ENCODE measurements at places on chromosomes 2 and 18.

DNA sequence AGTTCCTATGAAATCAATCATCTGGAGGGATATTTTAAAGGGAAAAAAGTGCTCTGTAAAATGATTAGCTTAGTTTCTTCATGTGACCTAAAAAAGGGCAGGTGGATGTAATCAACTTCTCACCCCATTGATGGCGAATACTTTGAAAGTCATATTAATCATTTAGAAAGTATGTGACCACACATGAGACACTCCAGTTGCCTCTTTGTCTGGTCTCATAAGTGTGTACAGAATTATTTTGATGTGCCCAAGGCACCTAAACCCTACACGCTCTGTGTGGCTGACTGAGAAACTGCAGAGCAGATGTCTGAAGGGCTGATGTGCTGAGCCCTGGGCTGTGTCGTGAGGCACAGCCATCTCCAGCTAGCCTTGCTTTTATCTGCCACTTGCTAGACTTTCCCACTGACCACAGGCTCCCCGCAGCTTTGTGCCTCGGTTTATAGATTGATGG is 26.9 kb downstream of the SGPP2 start:
- no peak for DNase-seq

- no peak for DNase-seq
These were observed 137.4 kb downstream of the IKZF2 start for GRCh38 chr2:213013979-213014378.

DNA sequence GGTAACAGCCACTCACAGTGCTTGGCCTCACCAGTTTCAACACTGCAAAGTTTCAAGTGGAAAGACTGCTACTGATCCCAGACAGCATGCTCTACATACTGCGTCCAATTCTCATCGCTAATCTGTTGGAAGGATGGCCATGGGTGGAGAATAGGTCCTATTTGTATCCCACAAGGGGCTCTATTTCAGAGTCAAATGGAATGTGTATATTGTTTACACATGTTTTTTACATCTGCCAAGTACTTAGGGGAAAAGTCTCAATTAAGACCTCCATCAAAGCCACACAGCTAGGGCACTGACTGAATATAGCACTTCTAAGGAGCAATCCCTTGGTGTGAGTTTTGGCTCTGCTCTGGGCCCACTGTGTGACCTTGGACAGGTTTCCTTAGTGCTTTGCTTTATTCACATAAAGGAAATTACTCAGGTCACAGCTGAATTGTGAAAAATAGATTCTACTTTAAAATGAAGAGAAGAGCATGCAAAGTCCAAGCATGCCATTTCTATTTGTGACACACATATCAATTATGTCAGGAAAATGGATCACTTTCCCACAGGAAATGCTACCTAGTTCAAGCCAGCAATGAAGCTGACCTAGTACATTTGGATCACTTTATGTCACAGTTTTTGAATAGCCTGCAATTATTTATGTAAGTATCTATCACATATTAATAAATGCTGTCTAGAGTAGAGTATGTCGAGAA is 112.9 kb upstream of the STK17B start:
- DNase-seq: no peak

- no peak for DNase-seq
These were observed 335.6 kb downstream of the EIPR1 start for GRCh38 chr2:3041841-3042600.

DNA sequence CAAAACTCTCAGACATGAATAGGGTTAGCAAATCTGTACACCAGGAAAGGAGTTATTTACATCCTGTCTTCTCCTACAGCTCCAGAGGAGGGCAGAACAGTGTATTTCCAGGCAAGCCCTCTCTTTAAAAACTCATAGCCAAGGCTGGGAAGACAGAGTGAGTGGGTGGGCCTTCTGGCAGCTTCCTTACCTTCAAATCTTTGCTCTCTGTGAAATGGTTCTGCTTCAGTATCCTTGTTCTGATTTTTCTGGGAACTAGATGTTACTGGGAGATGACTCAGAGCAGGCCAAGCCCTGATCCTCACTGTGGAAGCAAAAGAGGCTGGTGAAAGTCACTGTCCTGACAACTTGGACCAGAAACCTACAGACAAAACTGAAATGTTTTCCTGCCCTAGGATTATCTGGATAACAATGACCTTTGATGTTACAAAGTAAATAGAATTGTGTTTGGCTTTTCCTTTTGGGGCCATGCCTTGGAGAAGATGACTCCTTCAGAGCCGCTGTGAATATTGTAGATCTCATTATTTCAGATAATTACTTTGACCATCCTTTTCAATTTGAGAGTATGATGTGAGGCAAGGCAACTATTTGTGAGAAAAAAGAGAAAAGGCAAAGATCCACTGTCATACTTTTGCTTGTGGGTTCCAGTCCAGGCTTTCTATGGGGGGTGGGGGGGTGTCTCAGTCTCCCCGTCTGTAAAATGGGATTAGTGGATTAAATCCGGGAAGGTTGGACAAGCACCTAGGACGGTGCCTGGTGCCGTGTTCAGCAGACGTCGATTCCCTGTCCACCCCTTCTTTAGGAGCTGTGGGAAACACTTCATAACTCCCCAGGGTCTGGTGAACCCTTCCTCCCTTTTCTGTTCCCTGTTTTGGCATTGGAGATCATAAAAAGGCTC is 644 bp upstream of the QPCT start:
- no peak for DNase-seq

DNA sequence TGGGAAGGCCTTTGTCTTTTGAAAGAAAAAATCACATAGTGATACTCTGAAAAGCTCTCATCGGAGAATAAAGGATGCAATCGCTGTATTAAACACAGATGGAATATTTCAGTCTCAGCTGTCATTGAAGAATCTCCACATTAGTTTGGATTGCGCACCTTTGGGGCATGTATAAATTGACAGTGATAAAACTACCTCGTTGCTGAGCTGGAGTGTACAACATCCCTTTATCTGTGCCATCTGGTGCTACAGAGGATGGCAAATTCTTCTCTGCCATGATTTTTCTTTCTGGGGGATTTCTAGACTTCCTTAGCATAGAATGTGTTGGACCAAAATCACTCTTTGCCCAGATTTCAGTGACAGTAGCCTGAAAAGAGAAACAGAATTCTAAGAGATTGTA is 185.3 kb downstream of the PARD3B start:
- DNase-seq: no peak

DNA sequence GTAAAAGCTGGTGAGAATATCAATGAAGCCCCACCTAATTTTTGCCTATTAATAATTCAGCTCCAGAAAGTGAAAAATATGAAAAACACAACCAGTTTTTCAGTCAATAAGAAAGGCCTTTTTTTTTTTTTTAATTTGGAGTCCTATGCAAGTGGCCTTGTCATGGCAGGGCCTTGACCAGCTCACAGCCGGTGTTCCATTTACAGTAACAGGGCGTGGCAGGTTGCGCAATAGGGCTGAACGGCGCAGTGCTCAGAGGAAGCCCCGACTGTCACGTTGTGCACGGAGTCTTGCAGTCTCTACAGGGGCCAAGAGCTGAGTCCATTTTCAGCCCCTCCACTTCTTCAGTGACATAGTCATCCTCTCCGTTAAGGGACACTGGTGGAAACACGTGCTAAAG is 184.1 kb upstream of the FN1 start:
- DNase-seq: no peak

DNA sequence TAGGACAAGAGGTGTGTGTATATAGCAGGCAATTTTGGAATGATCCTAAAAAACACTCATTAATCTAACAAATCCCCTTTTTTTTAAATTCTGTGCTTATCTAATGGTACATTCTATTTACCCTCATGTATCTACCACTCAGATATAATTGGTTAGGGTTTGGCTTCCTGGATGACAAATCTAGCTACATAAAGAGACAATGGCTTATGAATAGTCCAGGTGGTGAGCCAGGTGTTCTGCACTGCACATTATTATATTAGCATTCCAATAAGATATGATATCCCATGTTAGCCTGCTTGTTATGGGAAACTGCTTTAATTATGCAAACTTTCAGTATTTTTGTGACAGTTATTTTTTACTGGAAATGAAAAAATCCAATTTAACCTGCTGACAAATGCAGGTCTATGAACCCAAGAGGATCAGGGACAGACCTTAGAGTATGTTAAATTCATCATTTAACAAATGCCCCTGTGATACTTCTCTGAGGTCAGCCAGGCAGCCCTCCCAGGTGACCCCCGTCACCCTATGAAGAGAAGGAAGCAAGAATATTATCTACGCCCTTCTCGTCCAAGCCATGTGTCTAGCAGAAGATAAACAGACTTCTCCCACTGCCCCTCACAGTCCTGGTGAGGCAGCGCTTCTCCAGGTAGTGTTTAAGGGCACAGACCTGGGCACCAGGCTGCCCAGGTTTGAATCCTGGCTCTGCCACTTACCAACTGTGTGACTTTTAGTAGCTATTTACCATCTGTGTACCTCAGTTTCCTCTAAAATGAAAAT is 83.0 kb downstream of the ADD2 start:
- DNase-seq: no peak

GRCh38 chr2:119389615-119390306 is 23.0 kb downstream of the DBI start:
- DNase-seq: no peak

- DNase-seq: no peak
These were observed 36.5 kb upstream of the CCDC93 start for GRCh38 chr2:118050386-118050785.

- no peak for DNase-seq
These were observed 271.5 kb downstream of the AGAP1 start for GRCh38 chr2:235765181-235765820.

- DNase-seq: no peak
These were observed 359.9 kb upstream of the FANCL start for GRCh38 chr2:58601017-58601416.

DNA sequence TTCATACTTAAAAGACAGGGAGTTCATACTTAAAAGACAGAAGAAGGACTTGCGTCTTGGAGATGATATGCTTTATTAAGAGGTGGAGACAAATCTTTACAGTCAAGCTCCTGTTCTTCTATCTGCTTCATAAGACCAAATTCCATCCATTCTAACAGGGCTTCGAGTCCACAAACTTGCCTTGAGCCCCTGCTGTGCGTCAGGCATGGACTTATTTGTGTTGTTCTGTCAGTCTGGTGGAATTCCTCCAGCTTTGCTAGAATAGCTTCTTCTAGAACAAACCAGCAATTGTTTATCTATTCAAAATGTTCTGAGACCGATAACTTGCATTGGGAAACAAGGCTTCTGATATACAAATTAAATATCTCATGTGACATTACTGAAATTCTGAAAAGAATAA is 73.9 kb upstream of the SOX11 start:
- DNase-seq: no peak

DNA sequence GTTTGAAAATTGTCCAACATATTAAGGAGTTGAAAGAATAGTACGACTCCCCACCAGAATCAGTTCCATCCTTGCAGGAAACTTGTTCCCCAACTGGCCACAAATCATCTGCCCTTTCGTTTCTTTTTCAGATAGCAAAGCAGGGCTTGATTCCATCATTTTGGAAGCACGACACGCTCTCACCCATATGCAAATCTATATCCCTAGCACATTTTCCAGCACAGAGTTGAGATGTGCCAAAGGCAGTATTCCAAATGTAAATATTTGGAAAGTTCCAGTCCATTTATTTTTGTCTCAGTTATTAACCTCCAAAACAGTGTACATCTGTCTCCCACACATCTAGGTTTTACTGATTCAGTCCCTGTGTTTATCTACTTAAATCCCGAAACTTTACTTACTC is 128.8 kb upstream of the BCL2L11 start:
- DNase-seq: no peak

DNA sequence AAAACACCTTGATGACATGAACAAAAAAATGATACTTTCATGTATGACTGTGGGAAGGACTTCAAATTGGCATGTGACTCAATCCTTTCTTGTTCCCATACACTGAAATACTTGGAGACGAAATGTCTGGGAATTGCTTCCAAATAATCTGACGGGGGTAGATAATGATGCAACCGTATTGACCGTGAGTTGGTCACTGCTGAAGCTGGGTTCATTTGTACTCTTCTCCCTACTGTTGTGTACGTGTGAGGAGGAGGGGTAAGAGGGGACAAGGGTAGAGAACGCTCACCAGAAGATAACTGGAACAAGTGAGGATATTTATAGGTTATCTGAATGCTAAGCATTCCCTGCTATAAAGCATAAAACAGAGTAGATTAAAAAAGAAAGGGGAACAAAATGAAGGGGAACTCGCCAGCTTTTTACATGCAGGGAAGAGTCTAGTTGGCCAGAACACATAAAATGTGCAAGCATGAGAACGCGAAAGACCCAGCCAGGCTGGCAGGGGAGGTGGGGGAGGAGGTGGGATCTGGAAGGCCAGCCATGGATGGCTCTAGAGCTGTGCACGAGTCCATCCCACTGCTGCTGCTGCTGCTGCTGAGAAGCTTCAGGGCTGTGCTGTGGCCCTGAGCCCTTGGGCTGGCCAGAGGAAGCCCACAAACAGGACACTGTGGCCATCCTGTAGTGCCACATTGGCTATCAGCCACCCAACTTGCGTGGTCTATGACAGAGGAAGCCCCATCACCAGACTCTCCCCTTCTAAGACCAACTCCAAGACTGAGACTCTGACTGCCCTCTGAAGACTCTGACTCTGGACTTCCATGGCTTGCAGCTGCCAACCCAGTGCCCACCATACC is 15.2 kb upstream of the CETN1 start:
- DNase-seq: no peak

DNA sequence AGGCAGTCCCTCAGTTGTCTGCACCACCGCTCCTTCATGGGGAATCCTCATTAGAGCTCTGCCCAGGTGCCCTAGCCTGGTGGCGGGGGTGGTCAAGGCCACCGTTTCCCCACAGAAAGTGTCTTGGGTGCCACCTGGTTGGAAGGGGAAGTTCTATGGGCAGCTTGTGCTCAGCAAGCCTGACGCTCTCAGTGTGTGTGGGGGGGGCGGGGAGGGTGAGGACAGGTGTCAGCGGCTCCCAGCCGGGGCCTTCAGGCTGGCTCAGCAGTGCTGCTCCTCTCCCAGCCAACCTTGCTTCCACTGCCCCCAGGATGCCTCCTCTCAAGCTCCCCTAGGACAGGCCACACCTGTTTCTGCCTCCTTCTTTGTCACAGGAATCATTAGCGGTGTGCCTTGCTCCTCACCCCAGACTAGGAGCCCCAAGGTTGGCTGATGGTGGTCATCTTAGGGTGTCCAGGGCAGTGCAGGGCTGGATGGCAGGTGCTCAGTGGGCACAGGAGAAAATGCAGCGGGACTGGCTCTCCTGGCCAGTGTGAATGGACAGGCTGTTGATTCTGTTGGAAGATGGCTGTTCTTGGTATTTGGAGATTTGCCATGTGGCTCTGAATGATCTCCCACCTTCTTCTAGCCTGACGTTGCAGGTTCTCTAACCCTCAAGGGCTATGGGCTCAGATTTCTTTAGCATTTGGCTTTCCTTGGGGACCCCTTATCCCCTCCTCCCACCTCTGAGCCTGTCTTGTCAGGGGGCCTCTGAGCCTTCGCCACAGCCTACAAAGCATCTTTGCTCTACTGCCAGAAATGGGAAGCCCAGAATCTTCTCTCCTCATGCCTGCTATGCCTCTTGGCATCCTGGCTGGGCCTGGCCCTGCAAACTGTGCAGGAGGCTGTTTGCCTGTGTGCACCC is 185.8 kb upstream of the HS6ST1 start:
- DNase-seq: no peak

DNA sequence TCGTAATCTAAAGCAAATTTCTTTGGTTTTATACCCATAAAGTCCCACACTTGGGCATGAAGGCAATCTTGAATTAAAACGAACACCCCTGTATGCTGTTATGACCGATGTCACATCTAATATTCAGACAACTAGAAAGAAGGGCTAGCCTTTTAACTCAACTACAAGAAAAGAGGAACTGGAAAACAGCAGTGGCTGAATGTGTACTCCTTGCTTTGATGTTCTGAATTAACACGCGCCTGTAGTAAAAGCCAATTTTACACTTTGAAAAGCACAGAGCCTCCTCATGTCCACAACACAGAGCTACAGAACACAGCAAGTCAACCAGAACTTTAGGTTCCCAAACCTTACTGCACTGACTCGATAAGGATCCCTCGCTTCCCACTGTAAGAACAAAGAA is 147.6 kb downstream of the HDAC4 start:
- DNase-seq: no peak

Measured in keratinocyte (primary cell).